SK-MEL-5 (cell line): ENCODE measurements at places on chromosomes 16 and 17.

DNA sequence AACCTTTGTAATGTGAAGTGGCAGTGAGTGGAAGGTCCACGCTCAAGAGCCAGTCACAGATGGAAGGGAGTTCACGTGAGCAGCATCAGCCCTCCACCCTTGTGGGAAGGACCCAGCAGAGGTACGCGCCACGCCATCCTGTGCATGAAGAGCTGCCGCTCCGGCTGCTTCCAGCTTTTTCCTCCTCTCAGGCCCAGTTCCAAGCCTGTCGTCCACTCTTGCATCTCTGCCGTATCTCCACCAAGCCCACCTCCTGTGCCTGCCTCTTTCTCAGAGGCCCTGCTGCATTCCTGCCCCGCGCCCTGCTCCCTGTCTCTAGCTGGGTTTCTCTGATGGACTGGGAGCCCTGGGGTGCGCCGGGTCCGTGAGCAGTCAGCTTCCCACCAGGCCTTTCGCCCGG is 10.2 kb downstream of the ZC3H18 start:
- no peak for DNase-seq

- no peak for DNase-seq
Observed at GRCh38 chr17:5234645-5235576, at the start of gene SCIMP. Gene SCIMP, minus strand, starts transcription at chr17:5234860. Its CDS starts 105 bp downstream, at chr17:5234755.

DNA sequence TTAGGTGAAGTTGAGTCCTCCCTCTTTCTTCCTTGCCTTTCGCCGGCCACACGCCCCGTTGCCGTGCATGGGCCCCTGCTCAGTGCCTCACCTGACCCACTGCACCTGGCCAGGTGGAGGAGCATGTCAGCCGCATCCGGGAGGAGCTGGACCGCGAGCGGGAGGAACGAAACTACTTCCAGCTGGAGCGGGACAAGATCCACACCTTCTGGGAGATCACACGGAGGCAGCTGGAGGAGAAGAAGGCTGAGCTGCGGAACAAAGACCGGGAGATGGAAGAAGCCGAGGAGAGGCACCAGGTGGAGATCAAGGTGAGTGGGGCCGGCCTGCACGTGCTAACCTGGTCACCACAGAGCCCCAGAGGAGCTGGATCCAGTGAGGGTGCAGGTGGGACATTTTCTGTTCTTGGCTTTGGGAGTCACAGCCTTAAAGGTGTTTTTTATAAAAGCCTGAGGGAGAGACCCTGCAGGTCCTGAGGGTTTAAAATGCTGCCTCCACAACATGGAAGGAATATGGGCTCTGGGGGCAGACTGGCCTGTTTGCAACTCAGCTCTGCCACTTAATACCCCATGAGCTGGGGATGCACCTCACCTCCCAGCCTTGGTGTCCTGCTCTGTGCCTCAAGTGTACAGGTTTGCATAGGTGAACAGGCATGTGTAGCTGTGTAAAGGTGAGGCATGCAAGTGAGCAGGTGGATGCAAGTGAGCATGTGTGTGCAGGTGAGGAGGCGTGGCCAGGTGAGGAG is 12.1 kb upstream of the DBNDD1 start:
- no peak for DNase-seq

- no peak for DNase-seq
Observed at GRCh38 chr17:49404361-49404760, 10.3 kb downstream of the PHB1 start.

DNA sequence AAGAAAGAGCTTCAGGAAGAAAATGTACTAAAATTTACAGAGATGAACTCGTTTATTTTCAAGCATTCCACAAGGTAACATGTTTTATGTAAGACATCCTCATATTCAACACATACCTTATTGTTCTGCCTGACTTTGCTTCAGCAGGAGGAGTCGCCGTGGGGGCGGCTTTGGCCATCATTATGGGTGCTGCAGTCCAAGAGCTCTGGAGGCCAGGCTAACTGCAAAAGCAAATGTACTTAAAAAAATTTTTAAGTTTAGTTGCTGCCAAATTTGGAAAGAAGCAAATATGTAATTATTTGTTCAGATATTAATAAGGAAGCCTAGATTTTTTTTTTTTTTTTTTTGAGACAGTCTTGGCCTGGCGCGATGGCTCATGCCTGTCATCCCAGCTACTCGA is 4.1 kb upstream of the SPG7 start:
- DNase-seq, result no peak

DNA sequence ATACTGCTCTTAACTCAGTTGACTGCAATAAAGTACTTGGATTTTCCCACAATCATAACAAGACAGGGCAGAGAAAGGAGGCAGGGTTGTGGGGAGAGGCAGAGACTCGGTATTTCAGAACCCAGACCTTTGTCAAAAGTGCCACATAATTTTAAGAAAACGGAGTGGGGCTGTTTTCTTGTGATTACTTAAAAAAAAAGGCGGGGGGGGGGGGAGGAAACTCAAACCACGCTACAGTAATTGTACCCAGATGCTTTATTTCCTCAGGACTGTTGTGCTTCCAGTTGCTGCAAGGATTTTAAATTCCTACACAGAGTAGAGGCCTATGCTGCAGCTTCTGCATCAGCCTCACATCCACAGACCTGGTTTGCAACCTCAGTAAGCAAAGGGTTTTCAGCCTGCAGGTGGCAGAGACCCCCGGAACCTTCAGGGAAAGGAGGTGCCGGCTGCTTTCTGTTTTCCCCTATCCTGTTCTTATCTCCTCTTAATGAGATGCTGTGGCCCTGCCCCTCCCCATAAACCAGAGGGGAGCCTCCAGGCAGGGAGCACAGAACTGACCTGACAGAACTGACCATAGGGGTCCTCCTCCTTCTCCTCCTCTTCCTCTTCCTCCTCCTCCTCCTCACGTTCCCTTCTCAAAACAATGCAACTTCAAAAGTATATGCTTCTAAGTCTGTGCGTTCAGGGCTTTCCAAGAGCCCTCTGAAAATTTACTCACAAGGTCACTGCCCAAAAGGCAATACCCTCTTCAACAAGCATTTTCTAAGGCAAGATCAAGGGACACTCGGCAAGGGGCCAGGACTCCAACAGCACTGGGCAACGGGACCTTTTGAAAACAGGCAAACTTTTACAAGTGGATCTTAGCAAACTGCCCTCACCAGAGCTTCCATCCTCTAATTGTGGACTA is 7.5 kb downstream of the AXIN2 start:
- no peak for DNase-seq

- no peak for DNase-seq
Observed at GRCh38 chr16:83623892-83624291, 183.9 kb upstream of the HSBP1 start.

- DNase-seq, result no peak
Observed at GRCh38 chr16:82936941-82937551, 310.3 kb downstream of the CDH13 start.

DNA sequence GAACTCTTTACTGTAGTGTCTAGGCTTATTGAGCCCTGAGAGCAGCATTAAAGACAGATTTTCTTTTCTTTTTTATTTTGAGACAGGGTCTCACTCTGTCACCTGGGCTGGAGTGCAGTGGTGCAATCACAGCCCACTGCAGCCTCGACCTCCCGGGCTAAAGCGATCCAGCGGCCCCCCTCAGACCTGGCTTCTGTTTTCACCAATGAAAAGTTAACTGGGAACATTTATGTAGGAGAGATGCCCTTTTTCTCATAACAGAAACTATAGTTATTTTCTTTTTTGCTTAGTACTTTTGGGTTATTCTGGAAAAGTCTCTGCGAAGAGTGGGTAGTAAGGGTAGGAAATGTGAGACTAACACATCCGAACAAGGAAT is 1.5 kb downstream of the MAP1LC3B start:
- no peak for DNase-seq

- peak; percentile 74 for DNase-seq
Observed at GRCh38 chr16:48535831-48536613, 74.0 kb downstream of the N4BP1 start.

DNA sequence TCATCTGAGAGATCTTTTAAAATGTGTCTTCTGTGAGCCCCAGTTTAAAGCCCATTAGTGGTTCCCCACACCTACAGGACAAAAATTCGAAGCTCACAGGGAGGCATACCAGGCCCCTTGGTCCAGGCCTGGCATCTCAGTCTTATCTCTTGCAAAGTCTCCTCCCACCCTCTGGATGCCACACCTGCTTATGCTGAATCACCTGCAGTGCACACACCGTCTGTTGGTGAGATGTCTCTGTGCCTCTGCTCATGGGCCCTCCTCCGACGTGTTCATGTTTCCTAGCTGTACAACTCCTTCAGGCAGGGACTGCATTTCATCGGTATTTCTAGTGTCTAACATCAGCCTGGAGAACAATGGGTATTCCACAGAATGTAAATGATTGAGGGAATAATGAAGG is 41.6 kb downstream of the RNF157 start:
- DNase-seq, result no peak

GRCh38 chr16:88876942-88877526 is 10.6 kb upstream of the PABPN1L start:
- DNase-seq, result no peak

- DNase-seq, result no peak
Observed at GRCh38 chr17:30398328-30399041, 19.8 kb downstream of the CPD start.

DNA sequence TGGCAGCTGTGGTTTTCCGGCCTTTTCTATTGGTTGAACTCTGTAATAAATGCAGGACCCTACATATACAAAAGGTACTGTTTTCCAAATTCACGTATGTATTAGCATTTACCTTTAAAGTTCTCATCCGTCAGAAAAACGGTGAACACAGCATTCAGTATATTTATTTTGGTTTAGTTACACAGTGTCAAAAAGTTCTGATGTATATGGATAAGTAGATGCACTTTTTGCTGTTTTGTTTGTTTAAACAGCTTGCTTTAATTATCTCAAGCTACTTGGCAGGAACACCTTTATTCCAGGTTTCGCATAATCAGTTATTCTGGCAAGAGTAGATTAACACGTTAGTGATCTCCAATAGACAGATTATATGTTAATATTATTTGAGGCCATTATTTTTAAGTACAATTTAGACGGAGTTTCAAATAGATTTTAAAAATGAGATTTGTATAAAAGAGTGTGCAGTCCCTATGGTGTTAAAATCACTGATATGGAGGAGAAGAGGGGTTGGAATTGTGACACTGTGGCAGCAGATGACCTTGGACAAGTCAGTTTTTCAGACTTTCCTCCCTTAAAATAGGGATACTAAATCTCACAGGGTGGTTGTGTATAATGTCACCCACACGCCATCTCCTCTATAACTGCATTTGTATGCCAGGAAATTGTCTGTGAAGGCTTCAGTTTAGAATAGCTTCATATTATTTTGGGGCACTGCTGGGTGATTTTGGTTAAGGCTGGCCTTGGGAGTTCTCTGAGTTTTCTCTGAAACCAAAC is 2.1 kb downstream of the HERPUD1 start:
- DNase-seq, result no peak

DNA sequence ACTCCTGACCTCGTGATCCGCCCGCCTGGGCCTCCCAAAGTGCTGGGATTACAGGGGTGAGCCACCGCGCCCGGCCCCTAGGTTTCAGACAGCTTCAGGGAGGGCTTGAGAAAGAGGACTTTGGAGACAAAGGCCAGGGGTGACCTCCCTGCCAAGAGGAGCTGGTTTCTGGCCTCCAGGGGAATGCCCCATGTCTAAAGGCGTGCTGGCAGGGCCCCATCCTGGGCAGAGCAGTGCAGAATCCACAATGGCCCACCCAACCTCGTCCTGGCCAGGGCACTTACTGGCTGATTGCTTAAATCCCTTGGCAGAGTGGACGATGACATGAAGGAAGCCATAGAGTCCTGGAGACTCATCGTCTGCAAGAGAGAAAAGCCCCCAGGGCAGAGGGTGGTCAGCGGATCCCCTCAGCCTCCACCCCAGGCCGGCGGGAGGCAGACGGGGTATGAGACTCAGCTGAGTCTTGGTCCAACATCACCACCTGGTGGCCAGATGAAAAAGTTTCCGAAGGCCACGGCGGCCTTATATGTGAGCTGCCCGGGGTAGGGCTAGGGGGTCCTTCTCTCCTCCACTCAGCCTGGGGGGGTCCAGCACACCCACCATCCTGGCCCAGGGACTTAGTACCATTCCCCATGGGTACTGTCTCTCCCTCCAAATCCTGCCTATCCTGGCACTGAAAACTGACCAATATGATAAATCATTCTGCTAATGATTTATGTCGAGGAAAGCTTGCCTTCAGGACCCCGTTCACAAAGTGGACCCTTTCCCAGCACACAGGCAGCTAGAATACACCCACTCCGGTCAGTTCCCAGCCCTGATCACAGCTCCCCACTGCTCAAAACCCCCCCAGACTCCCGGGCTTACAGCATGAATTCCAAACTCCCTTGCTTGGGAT is 59.1 kb downstream of the TIMM22 start:
- DNase-seq, result peak; percentile 73

DNA sequence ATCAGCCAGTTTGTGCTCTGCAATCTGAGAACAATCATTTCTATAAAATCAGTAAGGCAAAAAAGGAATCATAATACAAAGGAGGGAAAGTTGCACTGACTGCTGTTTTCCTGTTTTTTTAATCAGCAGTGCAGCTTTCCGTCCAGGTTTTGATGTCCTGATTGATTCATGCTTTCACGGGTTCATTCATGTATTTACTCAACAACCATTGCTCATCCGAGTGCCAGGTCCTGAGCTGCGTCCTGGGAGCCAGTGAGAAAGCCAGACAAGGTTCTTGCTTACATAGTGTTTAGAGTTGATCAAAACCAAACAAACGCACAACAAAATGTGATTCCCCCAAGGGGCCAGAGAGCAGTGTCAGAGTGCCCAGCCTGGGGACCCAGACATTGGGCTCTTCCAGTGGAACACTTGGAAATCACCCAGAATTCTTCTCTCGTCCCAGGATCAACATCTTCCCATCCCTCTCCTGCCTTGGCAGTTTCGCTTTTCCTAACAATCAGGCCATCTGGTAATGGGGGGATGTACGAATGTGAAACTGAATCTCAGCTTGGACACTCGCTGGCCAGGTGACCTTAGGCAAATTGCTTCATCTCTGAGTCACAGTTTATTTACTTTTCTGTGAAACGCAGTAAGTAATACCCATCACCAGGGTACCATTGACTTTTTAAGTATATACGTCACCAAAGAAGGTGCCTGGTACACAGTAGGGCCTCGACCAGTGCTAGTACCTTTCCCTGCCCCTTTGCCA is 13.3 kb upstream of the C1QL1 start:
- DNase-seq, result no peak

DNA sequence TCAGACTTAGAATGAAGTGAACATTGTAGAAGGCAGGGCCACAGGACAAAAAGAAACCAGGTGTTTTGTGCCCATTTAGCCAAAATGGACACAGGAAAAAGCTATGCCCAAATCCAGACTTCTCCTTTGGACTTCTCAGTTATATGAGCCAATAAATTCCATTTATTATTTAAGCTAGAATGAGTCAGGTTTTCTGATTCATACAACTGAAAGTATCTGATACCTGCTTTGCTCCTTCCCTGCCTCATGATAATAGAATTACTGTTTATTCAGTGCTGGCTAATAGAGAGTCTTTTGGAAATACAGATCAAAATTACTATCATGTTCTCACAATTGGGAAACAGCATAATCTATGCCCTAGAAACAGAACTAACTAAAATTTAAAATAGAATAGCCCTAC is 8.7 kb upstream of the CPD start:
- DNase-seq, result no peak

DNA sequence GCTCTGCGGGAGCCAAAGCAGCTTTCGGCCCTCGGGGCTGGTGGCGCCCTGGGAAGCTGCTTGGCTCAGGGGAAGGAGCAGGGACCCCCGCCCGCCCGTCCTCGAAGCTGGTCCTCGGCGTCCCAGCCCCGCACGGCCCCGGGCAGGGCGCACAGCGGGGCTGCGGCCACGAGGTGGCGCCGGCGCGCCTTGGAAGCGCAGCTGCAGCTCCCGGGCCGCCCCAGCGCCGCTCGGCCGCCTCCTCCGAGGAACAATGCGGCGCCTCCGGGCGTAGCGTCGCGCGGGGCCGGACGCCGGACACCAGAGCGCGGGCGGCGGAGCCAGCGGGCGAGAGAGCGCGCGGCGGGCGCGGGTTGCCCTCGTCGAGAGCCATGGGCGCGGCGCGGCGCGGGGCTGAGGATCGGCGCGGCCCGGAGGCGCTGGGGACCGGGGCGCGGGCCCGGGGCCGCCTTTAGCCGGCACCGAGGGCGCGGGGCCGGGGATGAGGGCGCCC is at the start of gene MGAT5B:
MGAT5B (plus strand) TSS at position 229 of the 493 bp plus-strand sequence. CDS start 626 bp downstream, outside the sequence.
- peak; percentile 90 for DNase-seq
